ENCODE measurements at places on chromosomes 6 and 20.

GRCh38 chr6:162151021-162151665, 576.4 kb downstream of the PRKN start:
- DNase-seq: no peak

DNA sequence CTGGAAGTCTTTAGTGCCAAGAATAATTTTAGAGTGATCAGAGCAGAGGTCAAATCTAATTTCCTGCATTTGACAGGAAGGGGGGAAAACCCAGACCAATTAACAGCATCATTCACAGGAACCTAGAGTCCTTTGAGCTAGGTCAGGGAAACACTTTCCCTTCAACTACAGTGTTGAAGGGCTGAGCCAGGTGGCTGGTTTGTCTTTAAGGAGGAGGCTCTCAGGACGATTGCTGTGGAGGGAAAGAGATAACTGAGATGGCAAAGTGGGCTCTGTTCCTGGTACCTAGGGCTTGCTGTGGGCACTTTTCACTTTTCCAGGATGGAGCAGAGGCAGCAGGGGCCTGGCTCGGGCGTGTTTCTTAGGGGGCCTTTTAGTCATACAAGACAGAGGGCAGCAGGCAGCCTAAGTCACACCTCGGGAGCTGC, 111.9 kb downstream of the SCML4 start:
- DNase-seq: no peak

DNA sequence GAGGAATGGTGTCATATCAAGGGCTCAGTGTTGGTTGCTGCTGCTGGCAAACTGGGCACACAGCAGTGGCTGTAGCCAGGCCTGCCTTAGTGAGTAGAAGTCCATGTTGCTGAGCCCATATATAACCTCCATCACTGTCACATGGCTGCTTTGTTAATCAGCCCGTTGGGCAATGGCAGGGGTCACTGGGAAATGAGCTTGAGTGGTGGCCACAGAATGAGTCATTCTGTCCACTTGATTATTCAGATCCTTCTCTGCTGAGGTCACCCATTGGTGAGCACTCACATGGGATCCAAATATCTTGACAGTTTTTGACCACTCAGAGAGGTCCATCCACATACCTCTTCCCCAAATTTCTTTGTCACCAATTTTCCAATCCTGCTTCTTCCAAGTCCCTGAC, 898.9 kb upstream of the EYS start:
- DNase-seq: no peak

- DNase-seq: no peak
These were observed 801 bp downstream of the SRC start for GRCh38 chr20:37346535-37347346.

DNA sequence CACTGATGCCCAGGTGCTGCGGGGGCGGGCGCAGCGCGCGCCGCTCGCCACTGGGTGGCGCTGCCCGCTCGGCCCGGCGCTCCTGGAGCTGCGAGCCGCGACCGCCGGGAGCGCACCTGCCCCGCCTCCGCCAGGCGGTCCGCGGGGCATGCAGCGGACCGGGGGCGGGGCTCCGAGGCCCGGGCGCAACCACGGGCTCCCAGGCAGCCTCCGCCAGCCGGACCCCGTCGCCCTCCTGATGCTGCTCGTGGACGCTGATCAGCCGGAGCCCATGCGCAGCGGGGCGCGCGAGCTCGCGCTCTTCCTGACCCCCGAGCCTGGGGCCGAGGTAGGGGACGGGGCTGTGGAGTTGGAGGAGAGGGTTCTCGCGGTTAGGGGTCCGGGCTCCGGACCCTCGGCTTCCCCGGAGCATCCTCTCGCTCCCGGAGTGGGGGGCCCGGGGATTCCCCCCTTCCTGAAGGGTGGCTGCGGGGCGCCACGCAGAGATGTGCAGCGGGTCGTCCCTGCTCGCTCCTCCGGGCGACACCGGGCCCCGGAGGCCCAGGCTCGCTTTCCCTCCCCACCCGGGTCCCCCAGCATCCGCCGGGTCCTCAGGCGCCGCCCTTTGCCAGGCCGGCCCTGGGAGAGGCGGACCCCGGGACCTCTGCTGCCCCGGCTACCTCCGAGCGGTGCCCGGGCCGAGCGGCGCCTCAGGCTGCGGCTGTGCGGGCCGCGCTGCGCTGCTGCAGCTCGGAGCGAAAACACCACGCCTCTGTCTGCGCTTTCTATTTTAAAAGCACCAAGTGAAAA, at the start of gene BCAS4:
Gene BCAS4, plus strand, starts transcription at position 216 of the 789 bp plus-strand sequence. Its CDS starts 23 bp downstream, at position 239.
- DNase-seq: peak; percentile 88

GRCh38 chr6:41938590-41939175, 2.9 kb downstream of the CCND3 start:
- no peak for DNase-seq

- DNase-seq: peak; percentile 12
These were observed 6.9 kb upstream of the VEGFA start for GRCh38 chr6:43762966-43763695.

Measured in left hindlimb (tissue), 1 donor.